Right renal pelvis (tissue), 4 donors: ENCODE measurements at places on chromosomes 16 and 17. TPM values are rescaled to one million over a fixed set of nuclear protein-coding genes. Genes with fewer than 3 reads are reported as not detected.

PHOSPHO1 gene
- 1.00 TPM for polyA plus RNA-seq

DNA sequence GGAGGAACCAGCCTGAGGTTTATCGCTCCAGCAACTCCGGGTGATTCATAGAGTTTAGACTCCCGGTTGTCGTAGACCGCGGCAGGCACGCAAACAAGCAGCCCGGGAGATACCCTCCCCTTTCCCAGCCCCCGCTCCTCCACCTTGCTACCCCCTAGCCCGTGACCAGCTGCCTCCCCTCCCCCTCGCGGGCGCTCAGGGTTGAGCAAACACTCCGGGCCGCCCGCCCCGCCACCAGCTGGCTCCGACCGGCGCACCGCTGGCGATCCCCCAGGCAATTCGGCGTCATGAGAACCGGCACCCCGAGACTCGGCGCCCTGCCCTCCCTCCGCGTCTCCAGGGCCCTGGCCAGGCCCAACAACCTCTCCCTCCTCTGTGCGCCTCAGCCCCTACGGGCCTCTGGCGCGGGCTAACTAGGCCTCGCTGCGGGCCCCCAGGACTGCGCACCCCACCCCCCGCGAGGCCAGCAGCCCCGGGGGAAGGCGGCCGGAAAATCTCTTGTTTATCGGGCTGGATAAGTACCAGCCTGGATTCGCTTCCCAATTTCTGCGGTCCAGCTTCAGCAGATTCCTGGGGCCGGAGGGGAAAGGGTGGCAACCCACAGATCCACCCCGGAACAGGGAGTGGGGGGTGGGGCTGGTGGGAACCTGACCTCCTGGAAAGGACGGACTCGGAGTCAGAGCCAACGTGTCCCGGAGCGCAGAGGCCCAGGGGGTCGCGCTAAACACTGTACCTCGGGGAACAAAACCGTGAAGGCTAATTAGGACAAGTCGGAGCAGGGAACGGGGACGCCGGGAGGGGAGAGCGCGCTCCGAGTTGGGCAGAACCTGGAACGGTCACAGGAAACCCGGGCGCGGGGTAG is 951 bp upstream of the GPRC5C start:
- peak; percentile 88 for DNase-seq

- DNase-seq: no peak
These were observed 653.6 kb upstream of the EEF2KMT start for GRCh38 chr16:5751216-5751615.

DNA sequence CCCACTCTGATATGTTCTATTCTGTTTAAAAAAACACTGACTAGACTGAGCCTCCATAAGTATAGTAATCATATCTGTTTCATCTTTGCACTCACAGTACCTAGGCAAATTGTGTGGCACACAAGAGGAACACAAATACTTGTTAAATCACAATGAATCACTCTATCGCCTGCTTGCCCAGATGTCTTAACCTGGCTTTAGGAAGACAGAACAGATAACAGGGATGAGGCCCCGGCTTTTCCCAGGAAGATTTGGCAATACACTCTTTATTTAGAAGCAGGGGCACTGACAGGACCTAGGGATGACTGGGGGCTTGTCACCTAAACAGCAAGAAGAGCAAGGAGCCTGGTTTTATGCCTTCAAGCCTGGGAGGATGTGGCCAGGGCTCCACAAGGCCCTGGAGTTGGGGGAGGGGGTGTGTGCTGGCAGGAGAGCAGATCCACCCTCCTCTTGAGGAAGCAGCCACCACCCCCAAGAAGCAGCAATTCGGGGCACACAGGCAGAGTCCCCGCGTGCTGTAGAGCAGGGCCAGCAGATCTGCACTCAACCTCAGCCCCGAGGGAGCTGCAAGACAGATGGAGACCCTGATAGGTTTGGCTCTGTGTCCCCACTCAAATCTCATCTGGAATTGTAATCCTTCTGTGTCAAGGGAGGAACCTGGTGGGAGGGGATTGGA is 41.0 kb upstream of the KSR1 start:
- no peak for DNase-seq

- DNase-seq: no peak
These were observed 1.4 kb downstream of the WFIKKN2 start for GRCh38 chr17:50836826-50837225.

- DNase-seq: no peak
These were observed 4.6 kb downstream of the PLCD3 start for GRCh38 chr17:45127548-45128300.

- no peak for DNase-seq
These were observed 924 bp downstream of the SMARCD2 start for GRCh38 chr17:63841350-63842172.

TRPV2 gene
- 3.3 TPM for polyA plus RNA-seq

DNA sequence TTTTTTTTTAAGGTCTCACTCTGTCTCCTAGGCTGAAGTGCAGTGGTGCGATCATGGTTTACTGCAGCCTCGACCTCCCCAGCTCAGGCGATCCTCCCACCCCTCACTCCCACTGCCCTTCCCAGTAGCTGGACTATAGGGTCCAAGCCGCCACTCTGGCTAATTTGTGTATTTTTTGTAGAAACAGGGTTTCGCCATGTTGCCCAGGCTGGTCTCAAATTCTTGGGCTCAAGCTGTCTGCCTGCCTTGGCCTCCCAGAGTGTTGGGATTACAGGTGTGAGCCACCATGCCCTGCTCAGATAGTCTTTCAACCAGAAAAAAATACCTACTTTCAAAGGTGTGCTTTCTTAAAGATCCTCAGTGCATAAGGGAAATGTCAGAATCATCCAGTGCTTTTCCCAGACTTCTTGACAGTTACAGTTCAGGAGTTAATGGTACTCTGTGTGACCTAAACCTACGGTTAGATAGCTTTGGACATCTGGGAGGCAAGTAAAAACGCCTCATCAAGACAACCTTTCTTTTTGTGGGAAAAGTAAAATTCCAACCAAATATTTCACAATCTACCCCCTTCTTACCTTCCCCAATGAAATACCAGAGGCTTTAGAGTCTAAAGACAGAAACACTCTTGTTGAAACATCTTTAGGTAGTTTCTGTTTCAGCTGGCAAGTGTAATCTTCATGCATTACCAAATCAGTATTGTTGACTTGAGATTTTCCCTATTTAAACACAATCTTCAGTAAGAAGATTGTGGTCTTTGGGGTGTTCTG is 6.8 kb downstream of the RSPRY1 start:
- no peak for DNase-seq

GNGT2 gene
- 1.8 TPM for polyA plus RNA-seq

- no peak for DNase-seq
These were observed 18.1 kb downstream of the SDK2 start for GRCh38 chr17:73625991-73626673.

GRCh38 chr16:59601452-59601851 is 867.3 kb upstream of the GOT2 start:
- no peak for DNase-seq

DYNLL2 gene
- 71.3 TPM for polyA plus RNA-seq

DNA sequence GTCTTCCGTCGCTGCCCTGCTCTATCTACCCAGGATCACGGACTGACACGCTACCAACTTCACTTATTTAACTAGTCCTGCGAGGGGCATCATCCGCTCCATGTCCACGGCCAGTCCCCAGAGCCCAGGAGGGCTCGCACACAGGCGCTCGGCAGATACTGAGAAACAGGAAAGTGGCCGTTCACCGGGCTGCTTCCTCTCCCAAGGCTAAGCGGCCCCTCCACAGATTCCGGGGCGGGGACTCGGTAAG is 388 bp downstream of the OXLD1 start:
- no peak for DNase-seq
